DMS 273 treated with DMSO at 0.1 percent for 48 hours (cell line): ENCODE measurements at places on chromosomes 4 and X.
A peak's percentile ranks its signal among the peaks of the same experiment; 100 is the strongest.

DNA sequence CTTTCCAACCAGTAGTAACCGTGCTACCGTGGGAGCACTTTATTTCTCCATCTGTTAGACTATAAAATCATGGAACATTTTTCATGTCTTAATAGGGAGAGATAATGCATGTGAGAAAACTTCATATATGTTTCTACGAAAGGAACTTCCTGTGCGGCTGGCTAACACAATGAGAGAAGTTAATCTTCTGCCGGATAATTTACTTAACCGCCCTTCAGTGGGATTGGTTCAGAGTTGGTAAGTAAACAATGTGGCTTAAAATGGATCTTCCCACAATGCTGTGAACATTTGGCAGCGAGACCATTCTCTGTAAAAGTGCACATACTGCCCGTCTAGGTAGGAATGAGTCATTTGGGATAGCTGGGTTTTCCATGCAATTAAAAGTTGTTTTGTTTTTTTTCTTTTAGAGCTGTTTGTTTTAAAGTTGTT is 29.6 kb downstream of the PDK3 start:
- peak; percentile 39 for DNase-seq

- DNase-seq: no peak
Observed at GRCh38 chrX:69070949-69071650, 94.2 kb downstream of the PJA1 start.

GRCh38 chr4:88854481-88854880 is 156.9 kb upstream of the NAP1L5 start:
- DNase-seq: no peak

DNA sequence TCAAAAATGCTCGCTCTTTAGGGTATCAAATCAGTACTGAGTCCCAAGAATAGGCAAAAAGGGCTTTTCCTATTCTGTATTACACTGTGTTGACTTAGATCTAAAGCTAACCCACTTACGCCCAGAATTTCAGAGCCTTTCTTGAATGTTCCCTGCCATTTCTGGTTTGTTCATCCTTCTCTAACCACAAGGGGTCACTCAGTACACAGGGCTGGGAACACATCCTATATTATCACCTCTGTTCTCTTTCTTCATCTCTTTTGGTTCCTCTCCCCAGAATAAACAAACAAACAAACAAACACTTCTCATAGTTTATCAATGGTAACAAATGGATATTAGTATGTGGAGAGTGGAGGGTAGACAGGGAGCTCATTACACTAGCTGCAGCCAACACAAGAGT is 25.5 kb upstream of the MORC4 start:
- DNase-seq: peak; percentile 10

DNA sequence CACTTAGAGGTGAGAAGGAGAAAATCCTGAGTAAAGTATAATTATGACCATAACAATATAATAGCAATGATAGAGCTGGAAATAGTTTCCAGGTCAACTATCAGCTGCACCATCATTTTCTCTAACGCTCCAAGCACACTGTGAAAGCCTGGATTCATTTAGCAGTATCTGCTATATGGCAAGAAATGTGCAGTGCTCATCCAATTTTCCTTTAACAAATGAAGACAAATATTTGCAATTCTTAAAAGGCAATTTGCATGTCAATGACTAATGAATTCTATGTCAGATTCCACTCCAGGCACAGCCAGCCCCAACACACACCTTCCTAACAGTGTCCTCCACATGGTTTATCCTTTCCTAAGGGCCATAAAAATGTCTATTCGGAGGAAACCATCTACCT is 12.7 kb downstream of the PRSS12 start:
- DNase-seq: no peak

- DNase-seq: no peak
Observed at GRCh38 chr4:145829629-145830395, 108.8 kb downstream of the ZNF827 start.

DNA sequence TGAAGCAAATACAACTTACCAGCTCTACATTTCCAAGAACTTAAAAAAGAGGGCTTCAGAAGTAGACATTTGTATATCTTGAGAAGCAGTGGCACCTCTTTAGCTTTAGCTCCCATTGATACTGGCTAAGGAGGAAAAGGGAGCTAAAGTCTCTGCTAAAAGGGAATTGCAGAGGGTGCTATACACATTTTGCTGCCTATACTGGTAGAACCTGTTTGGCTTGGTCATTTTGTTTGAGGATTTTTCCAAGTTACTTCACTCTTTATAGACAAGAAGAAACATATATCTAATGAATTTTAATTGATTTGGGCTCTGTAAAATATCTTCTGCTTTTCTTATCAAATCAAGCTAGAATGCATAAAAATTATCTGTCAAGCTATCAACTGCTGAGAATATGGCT is 11.8 kb downstream of the PAPSS1 start:
- DNase-seq: no peak

- DNase-seq: no peak
Observed at GRCh38 chr4:141580523-141580922, 55.9 kb upstream of the IL15 start.

DNA sequence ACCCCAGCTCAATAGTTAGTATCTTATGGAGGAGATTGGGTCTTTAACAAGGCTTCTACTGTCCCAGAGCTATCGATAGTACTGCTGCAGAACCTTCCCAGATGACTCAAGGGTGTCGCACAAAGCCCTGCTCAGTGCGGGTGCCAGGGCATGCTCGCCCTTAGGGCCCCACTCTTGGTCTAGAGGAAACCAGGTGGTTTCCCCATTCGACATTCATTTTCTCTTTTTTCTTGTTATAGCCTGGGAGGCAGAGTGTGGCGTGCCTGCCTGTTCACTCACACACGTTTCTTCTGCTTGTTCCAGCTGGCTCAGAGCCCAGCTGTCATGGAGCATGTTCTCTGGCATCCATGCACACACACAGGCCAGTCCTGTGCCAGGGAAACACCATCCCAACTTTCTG is 144.5 kb downstream of the SMIM20 start:
- DNase-seq: no peak

DNA sequence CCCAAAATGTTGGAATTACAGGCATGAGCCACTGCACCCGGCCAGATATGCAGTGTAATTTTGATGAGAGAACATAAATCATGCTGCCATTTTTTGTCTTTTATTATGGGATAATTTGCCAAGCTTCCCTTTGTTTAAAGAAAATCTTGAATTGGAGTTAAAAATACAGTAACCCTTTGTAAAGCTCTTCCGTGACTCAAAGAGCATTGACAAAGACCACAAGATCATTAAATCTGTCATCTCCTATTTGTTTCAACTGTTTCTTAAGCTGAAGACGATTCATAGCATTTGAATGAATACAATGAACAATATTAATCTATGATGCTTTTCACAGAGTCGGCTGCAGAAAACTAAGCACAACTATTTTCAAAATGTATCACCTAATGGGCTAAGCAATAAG is 132.6 kb downstream of the ANAPC4 start:
- DNase-seq: no peak

DNA sequence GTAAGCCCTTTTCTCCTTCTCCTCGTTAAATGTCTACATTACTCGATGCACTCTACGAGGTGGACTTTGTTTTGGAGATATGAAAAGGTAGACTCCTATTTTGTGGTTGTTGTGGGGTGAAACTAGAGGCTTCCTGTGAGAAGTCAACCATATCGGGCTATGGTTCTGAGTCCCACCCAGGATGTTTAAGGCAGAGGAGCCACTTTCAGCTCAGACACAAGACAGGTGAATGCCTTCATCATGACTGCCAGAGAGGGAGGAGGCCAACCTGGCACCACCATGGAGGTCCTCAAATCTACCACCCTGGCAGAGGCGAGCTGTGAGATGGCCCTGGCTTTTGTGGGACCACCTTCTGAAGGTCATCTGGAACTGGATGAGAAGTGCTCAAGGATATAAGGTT is 154.4 kb upstream of the KLF3 start:
- DNase-seq: no peak

DNA sequence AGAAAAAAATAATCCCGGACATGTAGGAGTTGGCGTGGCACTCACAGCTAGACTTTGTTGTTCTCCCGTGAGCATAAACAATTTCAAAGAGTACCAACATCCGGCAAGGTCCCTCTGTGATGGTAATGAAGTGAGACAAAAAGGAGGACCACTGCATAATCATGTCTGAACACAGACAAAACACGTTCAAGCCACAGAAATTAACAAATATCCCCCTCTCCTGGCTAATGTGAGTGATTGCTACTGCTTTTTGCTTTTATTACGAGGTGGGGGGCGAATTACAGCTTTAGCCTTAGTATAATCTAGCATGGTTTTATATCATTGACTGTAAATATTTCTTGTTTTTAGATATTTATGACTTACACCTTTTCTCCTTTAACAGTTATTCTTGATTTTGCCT is 118.5 kb downstream of the PLS3 start:
- DNase-seq: no peak

DNA sequence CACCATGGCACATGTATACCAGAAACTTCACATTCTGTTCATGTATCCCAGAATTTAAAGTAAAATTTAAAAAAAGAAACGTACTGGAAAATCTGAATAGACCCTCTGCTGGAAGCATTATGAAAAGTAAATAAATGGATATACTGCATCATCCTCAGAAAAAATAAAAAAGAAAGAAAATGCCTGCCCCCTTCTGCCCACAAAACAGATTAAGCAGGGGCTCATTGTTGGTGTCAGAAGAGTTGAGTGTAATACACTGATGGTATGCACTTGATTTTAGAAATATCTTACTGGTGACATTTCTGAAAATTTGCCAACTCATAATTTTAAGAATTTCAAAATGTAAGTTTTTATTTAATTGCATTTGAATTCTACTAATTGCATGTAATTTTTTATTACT is 77.8 kb downstream of the LRP2BP start:
- no peak for DNase-seq

- DNase-seq: no peak
Observed at GRCh38 chr4:180925805-180926204, 1317.4 kb upstream of the TENM3 start.

GRCh38 chrX:149916745-149917392 is 12.5 kb upstream of the HSFX4 start:
- no peak for DNase-seq

DNA sequence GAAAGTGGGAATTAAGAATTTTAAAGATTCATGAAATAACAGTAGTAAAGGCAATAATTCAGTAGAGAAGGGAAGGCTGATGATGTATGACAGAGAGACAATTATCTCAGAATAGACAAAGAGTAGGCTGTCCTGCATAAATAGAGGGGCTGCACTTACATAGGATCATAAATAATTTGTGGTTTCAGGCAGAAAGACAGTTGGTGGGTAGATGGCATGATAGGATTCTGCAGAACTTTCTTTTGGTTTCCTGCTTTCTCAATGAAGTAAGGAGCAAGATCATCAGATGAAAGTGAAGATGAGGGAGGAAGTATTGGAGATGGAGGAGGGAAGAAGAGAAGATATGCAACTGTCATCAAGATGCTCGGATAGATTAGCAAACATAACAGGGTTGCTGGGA is 604.9 kb upstream of the ZFP42 start:
- no peak for DNase-seq

DNA sequence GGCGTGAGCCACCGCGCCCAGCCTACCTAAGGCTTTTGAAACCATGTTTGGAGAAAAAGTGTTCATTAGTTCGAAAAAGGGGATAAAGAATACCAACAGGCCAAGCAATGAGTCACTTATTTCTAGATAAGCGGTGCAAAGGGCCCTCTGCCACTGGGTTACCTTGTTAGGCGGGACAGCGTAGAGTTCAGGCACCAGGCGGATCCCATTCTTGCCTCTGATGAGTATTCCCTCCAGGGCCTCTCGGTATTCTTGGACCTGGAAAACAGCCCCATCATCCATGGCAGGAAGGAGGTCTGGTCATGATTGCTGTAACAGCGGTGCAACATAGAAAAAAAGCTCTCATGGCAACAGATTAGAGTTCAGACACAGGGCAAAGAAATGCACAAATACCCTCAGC is 48.0 kb downstream of the PHKA2 start:
- DNase-seq: no peak

DNA sequence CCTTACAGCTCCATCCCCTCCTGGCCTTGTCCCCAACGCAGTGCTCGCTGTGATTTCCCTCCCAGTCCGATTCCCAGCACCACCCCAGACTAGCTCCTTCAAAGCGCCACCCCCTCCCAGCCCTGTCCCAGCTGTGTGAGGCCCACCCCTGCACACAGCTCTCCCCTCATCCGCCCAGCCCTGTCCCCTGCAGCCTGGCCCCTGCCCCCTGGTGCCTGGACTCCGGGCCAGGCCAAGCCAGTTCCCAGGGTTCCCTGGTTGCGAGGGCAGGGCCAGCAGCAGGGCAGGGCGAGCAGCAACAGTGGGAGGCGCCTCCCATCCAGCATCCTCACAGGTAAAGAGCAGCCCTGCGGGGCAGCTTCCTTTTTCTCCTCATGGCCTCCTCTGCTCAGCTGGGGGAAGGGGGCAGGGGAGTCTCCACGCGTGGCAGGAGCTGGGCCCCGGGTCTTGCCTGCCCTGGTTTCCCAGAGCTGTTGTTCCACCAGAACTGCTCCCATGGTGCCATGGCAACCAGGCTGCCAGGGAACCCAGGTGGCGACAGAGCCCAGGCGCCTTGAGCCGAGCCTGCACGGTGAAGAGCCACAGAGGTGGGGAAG is 24.8 kb downstream of the IQSEC2 start:
- no peak for DNase-seq

- no peak for DNase-seq
Observed at GRCh38 chrX:147522981-147523380, 388.7 kb upstream of the FMR1 start.

DNA sequence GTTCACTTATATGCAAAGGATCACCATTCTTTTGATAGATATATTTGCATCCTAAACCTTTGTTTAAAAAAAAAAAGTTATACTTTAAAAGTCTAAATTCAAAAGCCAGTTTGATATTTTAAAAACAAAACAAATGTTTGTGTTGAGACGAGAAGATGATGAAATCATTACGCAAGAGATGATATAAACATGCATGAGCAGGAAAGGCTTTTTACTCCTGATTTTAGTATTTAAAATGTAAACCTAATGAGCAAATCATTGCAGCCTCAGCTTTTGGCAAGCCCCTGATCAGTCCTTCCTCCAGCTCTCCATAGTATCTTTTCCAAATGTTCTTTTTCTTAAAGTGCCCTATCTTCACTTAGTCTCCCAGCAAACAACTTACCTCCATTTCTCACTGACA is 115.6 kb downstream of the ARAP2 start:
- DNase-seq: no peak

DNA sequence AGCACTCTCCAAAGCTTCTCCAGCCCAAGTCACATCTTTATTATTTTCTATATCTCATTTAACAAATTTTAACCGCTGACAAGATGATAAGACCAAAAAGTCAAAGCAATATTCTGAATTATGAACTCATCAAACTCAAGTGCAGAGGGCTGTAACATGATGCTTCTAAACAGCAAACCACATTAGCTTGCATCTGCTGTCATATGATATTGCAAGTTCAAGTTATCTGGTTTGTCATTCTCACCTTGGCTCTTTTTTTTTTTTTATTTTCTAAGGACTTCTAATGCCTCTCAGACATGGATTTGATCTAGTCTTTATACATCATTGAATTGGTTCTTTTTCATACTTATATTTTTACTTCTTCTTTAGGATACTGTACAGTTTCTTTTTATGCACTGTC is 93.4 kb downstream of the SLC10A7 start:
- DNase-seq: no peak

DNA sequence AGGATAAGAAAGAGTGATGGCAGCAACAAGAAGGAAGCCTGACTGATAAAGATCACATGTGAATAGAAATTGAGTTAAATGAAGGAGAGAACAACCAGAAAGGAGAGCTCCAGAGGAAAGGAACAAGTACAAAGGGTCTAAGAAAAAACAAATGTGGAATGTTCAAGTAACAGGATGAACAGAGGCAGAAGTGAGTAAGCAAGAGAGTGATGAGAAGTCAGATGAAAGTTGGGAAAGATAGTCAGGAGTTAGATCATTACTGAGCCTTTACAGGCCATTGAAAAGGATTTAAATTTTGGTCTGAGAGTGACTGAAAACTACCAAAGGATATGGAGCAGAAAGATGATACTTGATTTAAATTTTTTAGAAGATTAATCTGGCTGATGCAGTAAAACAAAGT is 38.1 kb downstream of the NFXL1 start:
- DNase-seq: no peak
